ENCODE measurements at places on chromosomes 2 and 18. TPM values are rescaled to one million over a fixed set of nuclear protein-coding genes. Genes with fewer than 3 reads are reported as not detected.
A peak's percentile ranks its signal among the peaks of the same experiment; 100 is the strongest.

DNA sequence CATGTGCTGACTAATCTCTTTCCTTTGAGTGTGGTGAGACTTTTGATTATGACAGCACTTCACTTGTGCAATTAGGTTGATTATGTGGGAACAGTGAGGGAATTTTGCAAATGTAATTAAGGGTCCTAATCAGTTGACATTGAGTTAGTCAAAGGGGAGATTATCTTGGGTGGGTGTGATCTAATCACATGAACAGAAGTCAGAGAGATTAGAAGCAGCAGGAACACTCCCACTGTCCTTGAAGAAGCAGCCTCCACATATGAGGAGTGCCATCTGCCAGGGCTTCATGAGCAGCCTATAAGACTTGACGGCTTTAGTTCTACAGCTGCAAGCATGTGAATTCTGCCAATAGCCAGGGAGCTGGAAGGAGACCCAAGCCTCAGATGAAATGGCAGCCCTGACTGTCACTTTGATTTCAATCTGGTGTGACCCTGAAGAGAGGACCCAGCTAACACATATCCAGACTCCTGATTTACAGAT lies 89.4 kb upstream of the APCDD1 start:
- no peak for DNase-seq

- no peak for DNase-seq
These were observed 387.3 kb upstream of the SYT4 start for GRCh38 chr18:43664487-43665008.

DNA sequence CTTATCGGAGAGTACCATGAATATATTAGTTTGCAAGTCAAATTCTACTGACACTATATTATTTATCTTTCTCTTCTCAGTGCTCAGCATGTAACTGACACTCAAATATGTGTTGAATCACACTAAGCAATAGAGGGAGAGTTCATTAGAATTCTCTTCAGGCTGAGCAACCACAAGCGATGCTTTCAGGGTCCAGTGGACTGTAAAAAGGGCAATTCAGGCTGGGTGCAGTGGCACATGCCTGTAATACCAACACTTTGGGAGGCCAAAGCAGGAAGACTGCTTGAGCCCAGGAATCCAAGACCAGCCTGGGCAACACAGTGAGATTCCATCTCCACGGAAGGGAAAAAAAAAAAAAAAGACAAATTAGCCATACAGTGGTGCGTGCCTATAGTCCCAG lies 16.3 kb downstream of the PDE6D start:
- DNase-seq: no peak

- DNase-seq: no peak
These were observed 116.0 kb downstream of the DTNB start for GRCh38 chr2:25557179-25558036.

DNA sequence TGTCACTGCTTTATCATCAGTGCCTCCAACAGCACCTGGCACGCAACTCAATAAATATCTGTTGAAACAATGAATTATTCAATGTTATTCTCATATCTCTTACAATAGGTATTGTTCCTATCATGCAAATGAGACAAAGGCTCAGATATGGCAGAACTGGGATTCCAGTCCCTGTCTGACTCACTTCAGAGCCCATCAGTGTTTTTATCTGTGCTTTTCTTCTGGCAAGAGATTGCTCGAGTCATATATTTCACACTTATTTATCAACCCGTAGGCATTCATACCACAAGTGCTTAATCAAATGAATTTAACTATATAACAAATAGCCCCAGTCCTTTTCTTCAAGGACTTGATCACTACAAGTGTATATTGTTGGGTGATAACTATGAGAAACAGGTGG lies 76.4 kb upstream of the TSPYL6 start:
- DNase-seq: no peak

GRCh38 chr2:43230351-43230885 lies 4.0 kb upstream of the ZFP36L2 start:
- DNase-seq: no peak

- peak; percentile 13 for DNase-seq
These were observed 385.5 kb downstream of the LPIN1 start for GRCh38 chr2:12131975-12132374.

DNA sequence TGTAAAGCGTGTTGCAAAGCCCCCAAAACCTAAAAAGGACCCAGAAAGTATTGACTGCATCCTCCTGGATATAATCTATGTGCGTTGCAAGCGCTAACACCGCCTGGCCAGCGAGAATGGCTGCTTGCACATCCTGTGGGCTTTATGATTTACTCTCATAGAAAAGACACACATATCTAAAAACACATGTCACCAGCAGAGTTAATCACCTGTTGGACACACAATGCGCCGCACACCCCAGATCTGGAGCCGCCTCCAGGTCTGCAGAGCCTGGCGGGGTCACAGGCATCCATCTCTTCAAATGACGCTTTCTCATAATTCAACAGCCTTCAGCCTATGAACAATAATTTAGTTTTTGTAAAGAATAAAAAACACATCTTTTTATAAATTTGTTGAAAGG lies 186.5 kb downstream of the RTP5 start:
- DNase-seq: no peak

- DNase-seq: no peak
These were observed 109.9 kb downstream of the PTPRM start for GRCh38 chr18:7677001-7677400.

DNA sequence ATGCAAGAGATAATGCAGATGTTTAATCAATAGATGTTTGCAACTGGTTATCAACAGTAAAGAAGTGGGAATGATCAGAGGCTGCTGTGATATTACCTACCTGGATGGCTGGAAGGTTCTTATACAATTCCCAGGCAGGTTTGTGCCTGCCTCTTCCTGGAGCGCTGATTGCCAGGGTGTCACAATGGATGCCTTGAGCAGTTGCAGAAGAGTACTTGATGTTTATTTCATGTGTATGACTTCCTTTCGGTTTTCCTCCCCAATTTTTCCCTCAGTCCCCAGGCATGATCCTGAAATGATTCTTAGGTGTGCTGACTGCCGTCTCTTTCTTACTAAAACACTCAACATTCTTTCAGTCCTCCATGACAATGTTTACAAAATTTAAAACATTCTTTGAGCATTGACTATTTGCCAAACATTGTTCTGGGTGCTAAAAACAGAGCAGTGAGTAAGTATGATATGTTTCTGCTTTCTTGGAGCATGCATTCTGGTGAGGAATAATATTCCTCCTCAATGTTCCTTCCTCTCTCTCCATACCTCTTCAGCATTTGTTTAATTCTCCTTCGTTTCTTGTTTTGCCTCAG lies 416.6 kb upstream of the TRIB2 start:
- DNase-seq: no peak

- peak; percentile 5 for DNase-seq
These were observed 24.4 kb downstream of the SGPP2 start for GRCh38 chr2:222448748-222449181.

GRCh38 chr2:179677077-179677688 lies 184.2 kb downstream of the ZNF385B start:
- peak; percentile 14 for DNase-seq

DNA sequence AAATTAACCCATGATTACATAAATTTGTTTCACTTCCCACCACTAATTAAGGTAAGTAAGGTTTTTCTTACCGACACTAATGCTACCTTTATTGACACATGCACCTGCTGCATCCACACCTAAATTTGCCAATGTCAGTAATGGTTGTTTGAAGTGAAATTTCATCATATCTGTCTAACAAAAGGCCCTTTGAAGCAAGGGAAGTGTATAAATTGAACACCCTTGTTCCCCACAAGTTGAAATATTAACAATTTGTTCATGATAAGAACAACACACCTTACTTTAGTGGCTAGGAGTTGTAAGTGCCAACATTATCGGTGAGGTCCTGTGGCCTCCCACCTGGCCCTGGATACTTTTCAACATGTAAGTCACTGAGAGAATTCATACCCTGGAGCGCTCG lies 116.3 kb upstream of the CDCA7 start:
- DNase-seq: no peak

GRCh38 chr2:211033765-211034164 lies 477.4 kb downstream of the CPS1 start:
- DNase-seq: peak; percentile 5

DNA sequence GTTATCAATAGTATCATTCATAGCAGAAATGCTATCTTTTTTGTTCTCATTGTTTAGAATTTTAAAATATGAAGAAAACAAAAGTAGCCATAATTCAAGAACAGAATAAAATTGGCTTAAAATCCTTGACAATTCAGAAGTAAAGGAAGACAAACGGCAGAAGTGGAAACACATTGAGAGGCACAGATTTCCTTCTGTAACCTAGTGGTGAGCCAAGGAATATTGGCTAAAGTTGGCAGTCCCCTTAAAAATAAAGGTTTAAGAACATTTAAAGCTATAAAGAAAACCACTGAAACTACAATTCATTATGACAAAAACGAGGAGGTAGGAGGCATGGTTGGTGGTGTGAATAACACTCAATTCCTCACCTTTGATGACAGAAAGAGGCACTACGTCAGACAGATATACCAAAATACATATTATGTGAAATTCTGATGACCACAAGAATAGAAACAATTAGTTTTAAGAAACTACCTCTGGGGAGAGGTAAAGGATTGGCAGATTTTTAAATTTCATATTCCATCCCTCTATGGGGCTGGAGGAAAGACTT lies 42.3 kb downstream of the SFT2D3 start:
- DNase-seq: no peak

- no peak for DNase-seq
These were observed 93.8 kb downstream of the LYPD6B start for GRCh38 chr2:149132339-149132738.

DNA sequence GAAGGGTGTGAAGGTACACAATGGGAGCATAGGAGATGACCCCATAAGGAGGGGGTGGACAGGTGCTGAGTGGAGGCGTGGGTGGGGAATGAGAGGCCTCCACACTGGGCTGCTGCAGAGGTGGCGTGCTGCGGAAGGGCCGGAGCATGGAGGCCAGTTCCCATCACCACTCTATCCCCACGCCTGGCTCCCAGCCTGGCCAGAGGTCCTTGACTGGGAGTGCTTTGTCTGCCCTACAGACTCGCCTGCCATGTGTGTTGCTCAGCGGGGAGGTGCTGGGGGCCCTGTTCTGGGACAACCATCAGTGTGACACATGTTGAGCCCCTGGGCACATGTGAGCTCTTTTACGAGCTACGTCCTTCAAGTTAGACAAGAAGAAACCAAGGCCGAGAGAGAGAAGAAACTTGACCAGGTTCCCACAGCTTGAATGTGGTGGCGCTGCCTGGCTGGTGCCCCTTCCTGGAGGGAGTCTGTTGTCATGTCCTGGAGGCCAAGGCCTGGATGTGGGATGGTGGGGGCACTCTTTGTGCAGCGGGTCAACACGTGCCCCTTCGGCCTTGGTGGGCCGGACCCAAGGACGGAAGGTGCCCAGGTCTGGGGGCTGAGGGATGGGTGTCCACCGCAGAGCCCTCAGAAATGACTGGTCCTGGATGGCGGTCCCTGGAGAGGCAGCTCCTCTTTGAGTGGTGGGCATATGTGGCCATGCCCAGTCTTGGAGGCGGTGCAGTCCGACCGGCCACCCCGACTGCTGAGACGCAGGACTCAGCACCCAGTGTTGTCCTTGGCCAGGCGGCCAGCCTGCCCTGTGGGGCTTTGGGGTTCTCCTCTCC lies 1.2 kb upstream of the INPP5D start:
- DNase-seq: no peak

GRCh38 chr2:219440388-219441256 lies 6.0 kb downstream of the SPEG start:
- no peak for DNase-seq

RAB6C gene
- total RNA-seq: not detected

FNDC4 gene
- total RNA-seq: 13.4 TPM

ZNF385B gene
- total RNA-seq: 0.22 TPM

NTSR2 gene
- total RNA-seq: not detected

CDH19 gene
- total RNA-seq: not detected

PLEKHM3 gene
- 4.9 TPM for total RNA-seq

Measured in A172 (cell line).